Retinal pigment epithelial cell (primary cell): ENCODE measurements at places on chromosomes 3 and 15.

DNA sequence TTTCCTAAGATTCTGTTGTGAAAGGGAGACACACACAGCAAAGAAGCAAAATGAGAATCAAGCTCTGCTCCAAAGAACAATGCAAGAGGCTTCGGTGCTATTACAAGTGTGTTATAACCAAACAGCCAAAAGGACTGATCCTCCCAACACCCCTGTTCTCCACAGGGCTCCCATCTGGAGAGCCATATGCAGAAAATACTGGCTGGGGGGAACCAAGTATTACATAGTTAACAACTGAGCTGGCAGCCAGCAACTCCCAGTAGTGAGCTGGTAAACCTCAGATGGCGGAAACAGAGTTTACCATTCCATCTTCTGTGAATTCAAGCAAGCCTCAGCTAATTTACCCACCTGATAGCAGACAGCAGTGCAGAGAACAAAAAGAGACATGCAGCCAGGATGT is 156.4 kb downstream of the NTRK3 start:
- no peak for DNase-seq

GRCh38 chr3:151425627-151426340 is 35.1 kb downstream of the IGSF10 start:
- no peak for DNase-seq

DNA sequence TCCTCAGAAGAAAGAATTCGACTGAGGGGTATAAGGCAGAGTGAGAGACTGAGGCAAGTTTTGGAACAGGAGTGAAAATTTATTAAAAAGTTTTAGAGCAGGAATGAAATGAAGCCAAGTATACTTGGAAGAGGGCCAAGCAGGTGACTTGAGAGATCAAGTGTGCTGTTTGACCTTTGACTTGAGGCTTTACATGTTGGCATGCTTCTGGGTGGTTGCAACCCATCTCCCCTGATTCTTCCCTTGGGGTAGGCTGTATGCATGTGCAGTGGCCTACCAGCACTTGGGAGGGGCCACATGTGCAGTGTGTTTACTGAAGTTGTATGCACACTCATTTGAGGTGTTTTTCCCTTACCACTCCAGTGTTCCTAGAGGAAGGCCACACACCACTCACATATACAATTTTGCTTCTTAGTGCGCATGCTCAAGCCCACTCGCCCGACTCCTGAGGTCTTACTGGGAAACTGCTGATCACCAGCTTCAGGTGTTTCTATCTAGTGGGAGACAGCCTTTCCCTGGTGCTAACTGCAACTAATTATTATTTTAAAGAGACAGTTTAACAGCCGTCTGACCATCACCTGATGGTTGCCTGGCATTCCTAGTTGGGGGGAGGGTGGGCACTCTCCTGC is 61.5 kb upstream of the CADPS start:
- no peak for DNase-seq

GRCh38 chr3:57048052-57048671 is 12.3 kb upstream of the SPATA12 start:
- DNase-seq = no peak

DNA sequence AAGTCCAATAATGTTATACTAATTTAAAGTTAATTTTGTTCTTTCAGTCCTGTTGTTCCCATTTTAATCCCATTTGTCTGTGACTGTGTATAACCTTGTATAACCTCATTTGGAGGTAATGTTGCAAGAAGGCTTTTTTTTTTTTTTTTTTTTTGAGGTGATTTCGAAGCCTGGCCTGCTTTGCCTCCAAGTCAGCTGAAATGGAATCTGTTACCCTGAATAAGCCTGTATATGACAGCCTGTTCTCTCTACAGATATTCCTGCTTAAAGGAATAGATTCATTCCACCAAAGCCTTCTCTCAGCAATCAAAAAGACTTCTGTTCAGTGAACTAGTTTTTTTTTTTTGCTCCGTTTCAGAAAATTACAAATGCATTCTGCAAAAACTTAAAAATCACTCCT is 271.8 kb upstream of the UBE2E1 start:
- no peak for DNase-seq

GRCh38 chr3:126369490-126369889 is 12.3 kb upstream of the KLF15 start:
- DNase-seq = no peak

DNA sequence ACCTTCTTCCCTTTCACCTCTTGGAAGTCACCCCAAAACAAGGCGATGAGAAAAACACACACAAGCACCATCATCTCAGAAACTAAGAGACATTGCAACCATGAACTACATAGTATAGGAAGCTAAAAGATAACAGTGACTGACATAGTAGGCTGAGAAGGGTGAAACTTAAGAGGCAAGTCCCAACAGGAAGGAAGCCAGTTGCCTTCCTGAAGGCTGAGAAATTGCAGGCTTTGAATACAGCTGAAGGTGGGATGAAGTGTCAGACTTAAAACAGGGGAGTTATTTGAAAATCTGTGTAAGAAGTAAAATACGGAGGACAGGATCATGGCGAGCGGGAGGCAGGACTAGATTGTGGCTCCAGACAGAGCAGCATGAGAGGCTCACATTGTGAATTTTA is 27.8 kb downstream of the SLC27A2 start:
- no peak for DNase-seq

DNA sequence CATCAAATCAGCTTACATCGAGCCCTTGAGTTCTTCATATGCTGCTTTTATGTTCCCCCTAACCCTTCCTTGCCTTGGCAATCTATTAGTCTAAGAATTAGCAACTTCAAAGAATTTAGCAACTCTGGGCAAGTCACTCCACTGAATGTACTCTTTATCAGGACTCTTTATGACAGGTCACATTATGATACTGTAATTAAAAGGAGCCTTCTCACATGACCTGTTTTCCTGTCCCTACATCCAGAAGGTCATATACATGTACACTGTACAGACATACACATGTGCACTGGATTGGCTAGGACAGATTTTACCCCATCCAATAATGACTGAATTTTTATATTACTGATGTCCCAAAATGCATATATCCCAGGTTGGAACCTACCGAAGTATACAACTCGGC is 463.1 kb downstream of the SHQ1 start:
- DNase-seq = no peak

DNA sequence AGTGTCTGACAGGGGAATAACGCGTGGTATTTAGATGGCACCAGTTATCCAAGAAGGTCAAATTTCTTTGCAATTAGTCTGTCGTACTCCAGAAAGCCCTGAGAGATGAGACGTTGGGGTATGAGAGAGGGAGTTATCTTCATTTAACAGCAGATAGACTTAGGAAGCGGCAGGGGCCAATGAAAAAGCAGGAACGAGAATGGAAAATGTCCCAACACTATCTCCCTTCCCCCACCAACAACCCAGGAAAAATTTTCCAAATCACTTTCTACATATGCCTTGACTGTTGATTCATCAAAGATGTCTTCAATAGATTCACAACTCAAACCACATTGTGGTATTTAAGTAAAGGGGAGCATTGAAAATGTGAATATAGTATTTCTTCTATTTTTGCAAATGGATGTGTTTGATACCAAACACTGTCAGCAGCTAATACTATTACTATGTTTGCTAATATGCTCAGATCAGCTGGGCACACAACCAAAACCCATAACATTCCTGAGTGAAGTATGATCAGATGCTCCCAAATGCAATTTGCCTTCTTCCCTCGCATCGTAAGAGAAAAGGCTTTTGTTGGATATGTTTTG is 13.3 kb upstream of the GREM1 start:
- no peak for DNase-seq

GRCh38 chr3:63872135-63872924 is 8.7 kb downstream of the ATXN7 start:
- peak; percentile 39 for DNase-seq

DNA sequence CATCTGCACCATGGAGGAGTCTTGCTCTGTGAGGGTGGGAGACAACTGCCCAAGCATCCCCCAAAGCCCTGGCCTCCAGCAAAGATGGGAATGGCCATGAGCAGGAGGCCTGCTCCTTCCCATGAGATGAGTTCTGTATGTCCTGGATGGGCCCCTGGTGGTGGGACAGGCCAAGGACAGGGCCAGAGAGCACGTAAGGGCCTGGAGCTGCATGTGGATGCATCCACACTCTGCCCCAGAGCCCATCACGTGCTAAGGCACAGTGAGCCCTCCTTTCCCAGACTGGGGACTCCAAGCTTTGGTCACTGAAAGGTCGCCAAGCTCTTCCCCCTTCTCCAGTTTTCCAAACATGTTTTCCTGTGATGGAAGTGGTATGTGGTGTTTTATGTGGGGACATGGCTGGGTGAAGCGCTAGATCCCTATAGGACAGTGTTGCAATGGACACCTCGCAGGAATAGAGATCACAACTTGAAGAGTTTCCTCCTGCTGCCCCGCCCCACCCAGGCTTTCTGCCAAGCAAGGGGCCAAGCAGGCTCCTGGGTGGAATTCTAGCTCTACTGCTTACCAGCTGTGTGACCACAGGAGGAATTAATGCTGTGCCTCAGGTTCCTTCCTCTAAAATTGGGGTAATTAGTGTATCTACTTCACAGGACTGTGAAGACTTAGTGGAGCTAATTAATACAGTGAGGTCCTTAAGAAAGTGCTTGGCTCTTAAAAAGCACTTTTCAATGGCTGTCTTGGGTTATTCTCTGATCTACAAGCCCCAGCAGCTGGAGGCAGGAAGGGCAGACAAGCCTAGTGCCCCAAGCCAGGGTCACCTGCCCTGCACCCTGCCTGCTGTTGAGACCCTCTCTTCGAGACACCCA is 106.4 kb upstream of the RPL32 start:
- DNase-seq = peak; percentile 45

DNA sequence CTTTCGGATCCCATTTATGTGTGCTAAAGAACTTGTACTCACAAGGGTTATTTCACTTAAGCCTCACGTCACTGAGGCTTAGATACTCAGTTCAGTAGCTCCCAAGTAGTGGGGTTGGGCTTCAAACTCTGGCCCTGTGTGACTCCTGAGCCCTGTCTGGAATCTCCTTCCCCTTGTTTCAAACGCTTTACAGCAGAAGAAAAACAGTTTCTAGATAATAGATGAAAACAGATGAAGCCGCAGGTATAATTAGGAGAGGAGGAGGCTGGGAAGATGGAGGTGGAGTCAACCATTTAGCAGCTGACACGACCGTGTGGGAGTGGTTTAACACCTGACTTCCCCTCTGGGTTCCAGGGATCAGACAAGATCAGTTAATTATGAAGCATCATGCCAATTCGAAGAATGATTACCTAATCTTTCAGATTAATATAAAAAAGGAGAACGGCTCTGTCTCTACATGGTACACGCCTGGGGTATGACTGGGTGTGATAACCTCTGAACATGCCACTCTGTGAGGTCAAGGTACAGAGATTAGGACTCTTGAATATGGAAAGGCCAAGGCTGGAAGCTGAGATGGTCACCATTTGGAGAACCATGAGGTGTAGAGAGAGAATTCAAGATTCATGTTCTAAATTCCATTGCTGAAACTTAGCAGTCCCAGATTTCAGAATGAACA is 31.1 kb downstream of the TPM1 start:
- DNase-seq = no peak

- DNase-seq = no peak
Observed at GRCh38 chr3:126134219-126134975, 46.0 kb downstream of the ALDH1L1 start.

DNA sequence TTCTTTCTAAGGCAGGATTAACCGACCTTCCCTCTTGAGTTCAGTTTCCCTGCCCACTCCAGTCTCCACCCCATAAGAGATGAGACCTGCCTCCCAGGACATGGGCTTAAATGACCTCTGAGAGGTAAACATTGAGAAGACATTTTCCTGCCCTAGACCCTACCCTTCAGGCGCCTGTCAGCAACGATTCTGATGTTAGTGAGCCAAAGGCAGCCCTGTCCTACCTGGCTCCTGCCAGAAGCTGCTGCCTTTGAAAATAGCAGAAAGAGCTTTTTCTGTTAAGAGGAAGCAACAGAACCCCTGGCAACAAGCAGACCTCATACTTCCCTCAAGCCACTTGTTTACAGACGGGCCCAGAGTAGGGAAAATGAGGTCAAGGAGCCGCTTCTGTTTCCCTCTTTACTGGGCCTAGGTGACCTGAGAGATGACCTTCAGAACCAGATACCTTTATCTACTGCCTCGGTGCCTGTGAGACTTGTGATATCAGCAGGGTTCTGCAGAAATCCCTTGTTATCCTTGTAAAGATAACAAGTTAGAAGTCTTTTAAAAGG is 52.0 kb downstream of the CD200R1L start:
- DNase-seq = no peak

- DNase-seq = no peak
Observed at GRCh38 chr3:63030666-63031065, 155.4 kb upstream of the CADPS start.

DNA sequence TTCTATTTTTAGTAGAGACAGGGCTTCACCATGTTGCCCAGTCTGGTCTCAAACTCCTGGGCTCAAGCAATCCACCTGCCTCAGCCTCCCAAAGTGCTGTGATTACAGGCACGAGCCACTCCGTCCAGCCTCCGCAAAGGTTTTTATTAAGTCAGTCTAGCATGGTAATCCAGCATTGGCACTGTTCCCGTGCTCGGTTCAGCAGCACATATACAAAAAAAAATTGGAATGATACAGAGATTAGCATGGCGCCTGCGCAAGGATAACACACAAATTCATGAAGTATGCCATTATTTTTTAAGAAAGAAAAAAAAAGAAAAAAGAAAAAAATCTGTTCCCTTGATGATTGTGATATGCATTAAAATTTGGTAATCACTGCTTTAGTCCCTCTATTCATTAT is 8.5 kb downstream of the CKMT1A start:
- peak; percentile 83 for DNase-seq

DNA sequence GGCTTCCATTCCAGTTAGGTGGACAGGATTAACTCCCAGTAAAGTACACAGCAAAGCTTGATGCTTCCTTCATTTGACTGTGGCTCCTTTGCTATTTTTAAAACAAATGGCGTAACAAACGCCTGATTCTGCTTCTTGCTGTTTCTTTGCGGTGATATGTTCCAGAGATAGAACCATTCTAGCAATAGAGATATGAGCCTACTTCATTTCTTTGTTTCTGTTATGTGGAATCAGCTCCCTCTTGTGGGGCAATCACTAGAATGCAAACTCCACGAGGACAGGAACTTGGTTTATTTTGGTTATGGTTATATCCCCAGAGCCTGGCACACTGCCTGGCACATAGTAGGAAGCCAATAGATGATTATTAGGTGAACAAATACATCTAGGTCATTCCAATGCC is 122.6 kb upstream of the SLC6A11 start:
- DNase-seq = no peak

DNA sequence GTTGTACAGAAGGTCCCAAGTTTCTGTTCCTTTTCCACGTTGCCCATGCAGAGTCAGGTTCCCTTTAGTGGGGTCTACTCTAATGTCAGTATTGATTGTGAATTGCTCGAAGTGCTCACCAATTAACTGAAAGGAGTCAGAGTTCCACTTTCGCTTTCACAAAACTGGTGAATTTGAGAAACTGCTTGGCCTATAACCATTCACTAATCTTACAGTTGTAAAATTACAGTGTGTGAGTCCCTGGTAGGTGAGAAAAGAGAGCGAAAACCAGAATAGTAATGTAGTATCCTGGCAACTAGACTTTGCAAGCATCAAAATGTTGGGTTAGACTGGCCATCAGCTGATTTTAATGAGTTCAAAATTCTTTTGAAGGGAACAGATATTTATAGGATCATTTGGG is 237.5 kb upstream of the CHRM5 start:
- no peak for DNase-seq
